Sigmoid colon (tissue), 7 donors: ENCODE measurements at places on chromosomes 7 and 10. TPM values are rescaled to one million over a fixed set of nuclear protein-coding genes. Genes with fewer than 3 reads are reported as not detected.

- no peak for DNase-seq
Measured at GRCh38 chr7:22864855-22865601, 42.4 kb upstream of the TOMM7 start.

GRCh38 chr10:75720157-75720556 lies 288.7 kb downstream of the LRMDA start:
- DNase-seq, result no peak

DNA sequence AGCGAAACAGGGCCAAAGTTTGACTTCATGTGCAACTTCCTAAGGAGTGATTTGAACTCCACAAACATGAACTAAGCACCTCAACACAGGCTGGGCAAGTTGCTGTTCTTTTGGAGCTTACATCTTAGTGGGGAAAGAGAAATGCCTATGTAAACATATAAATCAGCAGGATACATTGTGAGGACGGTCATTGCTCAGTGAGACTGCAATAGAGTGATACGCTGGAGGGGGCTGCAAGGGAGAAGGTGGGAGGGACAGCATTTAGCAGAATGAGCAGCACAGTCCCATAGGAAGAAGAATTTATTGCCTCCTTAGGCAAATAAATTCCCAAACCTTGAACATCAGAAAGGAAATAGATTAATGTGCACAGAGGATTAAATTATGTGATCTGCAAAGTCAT lies 90.0 kb downstream of the EGFR start:
- no peak for DNase-seq

- no peak for DNase-seq
Measured at GRCh38 chr7:132469264-132469663, 107.0 kb downstream of the PLXNA4 start.

DNA sequence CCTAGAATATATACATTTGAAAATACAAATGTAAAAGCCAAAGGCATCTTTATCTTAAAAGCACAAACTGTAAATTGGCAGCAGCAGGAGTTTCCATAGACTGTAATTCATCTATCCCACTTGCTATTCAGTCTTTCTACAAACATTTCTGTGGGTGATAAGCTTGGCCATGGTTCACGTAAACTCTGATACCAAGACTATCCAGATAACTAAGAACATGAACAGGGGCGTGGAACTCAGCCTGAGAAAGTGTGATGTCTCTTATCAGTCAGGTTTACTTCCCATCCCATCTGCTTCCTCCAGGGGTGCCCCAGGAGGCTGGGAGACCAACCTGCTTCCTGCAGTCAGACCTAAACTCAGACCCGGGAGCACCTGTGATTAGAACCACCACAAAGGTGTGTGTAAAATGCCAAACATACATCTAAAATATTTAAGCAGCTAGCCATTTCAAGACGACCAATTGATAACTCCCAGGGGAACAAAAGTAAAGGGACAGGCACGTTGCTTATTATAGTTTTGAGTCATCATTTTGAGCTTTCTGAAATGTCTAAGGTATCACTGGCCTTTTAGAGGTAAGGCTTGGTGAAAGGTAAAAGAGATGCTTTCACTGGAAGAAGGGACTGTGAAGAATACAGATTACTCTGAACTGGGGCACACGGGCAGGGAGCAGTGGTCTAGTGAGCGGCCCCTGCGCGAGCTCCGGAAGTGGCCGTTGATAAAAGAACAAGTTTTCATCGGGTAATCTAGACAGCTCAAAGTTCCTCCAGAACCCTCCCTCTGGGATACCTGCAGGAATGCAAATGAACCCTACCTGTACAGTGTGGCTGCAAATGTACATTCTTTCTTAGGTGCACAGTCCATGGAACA lies 51.5 kb downstream of the RSU1 start:
- no peak for DNase-seq

GRCh38 chr7:46781901-46782439 lies 799.9 kb downstream of the TNS3 start:
- no peak for DNase-seq

DNA sequence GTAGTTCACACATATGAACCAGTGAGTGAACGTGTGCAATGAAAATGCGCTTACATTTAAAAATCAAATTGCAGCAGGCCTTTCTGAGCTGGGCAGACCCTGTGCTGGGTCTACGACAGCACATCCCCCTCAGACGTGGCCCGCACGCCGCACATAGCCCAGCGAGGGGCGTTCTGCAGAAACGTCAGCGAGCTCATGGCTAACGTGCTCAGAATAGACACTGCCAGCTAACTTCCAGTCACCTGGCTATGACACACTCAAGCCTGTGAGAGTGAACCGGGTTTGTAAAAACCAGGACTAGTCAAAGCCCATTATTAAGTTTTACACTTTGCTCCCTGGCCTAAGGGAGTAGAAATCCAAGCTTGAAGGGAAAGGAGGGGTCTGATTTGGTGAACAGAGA lies 108.1 kb upstream of the INSIG1 start:
- DNase-seq, result no peak

GRCh38 chr10:133241501-133242205 lies 4.0 kb downstream of the VENTX start:
- DNase-seq, result no peak

DNA sequence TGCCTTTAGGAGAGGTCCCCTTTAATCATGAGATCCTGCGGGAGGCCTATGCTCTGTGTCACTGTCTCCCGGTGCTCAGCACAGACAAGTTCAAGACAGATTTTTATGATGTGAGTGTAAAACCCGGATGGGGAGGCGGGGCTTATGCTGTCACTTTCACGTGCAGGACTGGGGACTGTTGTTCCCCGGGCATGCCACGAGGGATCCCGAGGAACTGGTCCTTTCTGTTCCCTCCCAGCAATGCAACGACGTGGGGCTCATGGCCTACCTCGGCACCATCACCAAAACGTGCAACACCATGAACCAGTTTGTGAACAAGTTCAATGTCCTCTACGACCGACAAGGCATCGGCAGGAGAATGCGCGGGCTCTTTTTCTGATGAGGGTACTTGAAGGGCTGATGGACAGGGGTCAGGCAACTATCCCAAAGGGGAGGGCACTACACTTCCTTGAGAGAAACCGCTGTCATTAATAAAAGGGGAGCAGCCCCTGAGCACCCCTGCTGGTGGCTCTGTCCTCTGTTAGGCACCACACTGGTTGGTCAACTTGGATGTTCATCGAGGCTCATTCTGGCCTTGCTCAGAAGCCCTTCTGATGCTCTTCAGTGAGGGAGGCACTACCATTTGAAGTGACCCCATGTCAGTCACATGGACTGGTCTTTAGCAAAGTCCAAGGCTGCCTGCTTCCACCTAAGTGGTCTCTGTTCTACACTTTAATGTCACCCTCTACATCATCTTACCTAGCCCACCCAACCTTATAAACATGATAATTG lies 2.8 kb downstream of the COPS6 start:
- DNase-seq, result no peak

DNA sequence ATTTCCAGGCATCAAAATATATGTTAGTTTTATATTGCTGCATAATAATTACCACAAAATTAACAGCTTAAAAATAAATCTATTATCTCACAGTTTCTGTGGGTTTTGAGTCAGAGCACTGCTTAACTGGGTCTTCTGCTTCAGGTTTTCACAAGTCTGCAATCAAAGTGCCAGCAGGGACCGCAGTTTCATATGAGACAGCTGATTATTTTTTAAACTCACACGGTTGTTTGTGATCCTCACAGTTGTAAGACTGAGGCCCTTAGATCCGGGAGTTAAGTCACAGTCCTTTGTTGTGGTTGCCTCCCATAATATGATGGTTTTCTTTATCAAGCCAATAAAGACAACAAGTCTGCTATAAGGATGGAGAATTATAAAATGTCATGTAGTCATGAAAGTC lies 146.0 kb upstream of the ZWINT start:
- no peak for DNase-seq

ATOH7 gene
- not detected for total RNA-seq

TMEM176A gene
- total RNA-seq, result 27.8 TPM
